ENCODE measurements at places on chromosomes 6 and 20.
A peak's percentile ranks its signal among the peaks of the same experiment; 100 is the strongest.

DNA sequence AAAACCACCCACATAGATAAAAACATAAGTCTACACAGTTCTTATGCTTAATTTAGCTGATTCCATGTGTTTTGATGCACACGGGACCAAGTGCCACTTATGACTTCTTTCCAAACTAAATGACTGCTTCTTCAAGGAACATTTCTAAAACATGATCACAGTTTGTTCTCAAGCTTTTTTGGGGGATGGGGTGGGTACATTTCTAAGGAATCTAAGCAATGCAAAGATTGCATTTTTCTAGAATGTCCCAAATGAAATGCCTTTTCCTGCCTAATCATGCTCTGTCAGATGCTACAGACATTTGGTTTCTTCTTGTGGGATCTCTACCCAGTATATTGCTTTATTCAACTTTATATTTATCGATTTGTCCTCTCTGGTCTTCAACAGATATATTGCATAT is 496.8 kb upstream of the JAG1 start:
- no peak for DNase-seq

DNA sequence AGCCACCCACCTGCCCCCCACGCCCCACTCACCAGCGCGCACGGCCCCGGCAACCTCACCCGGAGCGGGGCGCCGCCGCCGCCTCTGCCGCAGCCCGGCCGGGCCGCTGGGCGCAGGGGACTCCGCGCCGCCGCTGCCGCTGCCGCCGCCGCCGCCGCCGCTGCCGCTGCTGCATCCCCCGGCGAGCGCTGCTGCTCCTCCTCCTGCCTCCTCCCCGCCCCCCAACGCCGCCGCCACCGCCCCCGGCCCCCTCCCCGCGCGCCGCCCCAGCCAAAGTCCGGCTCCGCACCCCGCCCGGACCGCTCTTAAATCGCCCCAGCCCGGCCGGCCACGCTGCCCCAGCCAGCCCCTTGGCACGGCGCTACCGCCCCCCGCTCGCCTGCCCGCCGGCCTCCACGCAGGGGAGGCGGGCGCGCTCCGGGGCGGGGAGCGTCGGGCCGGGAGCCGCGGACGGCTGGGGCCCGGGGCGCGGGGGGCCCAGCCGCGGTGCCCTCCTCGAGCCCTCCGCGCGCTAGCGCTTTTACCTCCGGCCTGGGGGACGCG is at the start of gene SULF2:
Gene SULF2, minus strand, starts transcription at position 171 of the 543 bp plus-strand sequence. CDS start 28,118 bp downstream, outside the sequence.
- DNase-seq = no peak

GRCh38 chr6:16683641-16684194 is 77.5 kb downstream of the ATXN1 start:
- DNase-seq = no peak

- no peak for DNase-seq
Measured at GRCh38 chr6:27608916-27609883, 136.3 kb upstream of the ZNF184 start.

DNA sequence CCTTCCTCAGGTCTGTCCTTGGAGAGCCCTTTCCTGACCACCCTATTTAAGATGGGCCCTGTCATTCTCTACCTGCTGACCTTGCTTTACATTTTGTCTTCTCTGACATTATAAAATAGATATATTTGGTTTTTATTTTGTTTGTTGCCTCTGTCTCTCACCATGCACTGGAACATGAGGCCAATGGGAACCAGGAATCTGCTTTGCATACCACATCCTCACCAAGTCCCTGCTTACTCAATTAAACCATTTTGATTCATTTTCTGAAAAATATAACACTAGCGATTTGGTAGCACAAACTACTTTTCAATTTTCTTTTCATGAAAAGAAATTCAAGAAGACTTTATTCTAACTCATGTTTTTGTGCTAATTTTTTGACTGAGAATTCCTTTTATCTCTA is 32.8 kb upstream of the POPDC3 start:
- no peak for DNase-seq

- no peak for DNase-seq
Measured at GRCh38 chr6:113696960-113697359, 160.2 kb upstream of the MARCKS start.

DNA sequence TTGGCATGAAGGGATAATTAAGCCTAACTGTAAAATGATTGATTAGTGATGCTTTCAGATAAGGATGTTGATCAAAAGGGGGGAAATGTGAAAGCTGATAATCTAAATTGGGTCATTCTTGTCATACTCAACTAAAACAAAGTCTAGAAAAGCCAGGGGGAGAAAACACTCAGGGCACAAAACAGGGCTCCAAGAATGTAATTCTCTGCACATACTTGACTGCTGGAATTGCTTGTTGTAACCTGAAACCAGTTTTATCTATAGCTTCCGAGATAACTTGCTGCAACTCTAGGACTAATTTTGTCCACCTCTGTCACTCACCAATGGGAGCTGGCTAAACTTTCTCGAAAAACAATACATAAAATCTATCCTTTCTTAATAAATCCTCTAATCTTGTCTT is 310.3 kb downstream of the CLVS2 start:
- DNase-seq = no peak

DNA sequence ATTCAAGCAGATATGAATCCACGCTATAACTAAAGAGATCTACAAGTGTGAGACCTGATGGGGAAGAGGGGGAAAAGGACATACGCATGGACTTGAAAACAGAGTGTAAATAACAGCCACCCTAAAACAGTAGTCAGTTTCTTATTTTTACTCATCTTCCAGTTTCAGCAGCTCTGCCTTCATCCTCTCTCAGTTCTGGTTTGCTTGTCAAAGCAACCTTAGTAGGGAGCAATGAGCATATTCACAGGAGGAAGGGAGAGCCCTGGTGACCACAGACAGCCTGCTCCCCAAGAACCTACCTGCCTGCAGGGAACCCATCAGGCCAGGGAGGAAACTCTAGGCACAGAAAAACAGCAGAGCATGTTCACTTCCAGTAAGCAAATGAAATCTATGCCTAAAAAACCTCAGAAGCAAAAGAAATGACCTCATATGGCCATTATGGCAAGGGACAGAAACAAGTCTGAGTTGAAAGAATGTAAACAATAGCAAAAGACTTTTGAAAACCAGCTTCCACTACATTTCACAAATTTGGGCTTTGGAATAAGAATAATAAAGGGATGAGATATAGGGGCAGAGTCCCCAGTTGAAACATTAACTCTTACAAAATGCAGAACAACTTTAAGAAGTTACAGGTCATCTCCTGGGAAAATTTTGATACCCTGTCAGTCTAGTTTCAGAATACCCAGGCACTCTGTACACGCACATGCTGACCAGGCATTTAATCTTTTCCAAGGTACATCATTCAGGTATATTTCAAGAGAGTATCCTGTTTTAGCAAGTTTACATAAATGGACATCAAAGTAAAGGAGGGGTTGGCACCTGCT is 120.8 kb upstream of the BCLAF1 start:
- DNase-seq = no peak

GRCh38 chr6:70107852-70108629 is 194.8 kb downstream of the COL9A1 start:
- DNase-seq = peak; percentile 53

GRCh38 chr6:109050012-109050411 is 44.6 kb downstream of the SESN1 start:
- DNase-seq = peak; percentile 85

GRCh38 chr6:107152638-107153430 is 37.5 kb upstream of the BEND3 start:
- DNase-seq = no peak

- DNase-seq = no peak
Measured at GRCh38 chr20:31676609-31676989, 38.9 kb downstream of the COX4I2 start.

GRCh38 chr6:38088829-38089228 is 269.3 kb downstream of the ZFAND3 start:
- peak; percentile 61 for DNase-seq

DNA sequence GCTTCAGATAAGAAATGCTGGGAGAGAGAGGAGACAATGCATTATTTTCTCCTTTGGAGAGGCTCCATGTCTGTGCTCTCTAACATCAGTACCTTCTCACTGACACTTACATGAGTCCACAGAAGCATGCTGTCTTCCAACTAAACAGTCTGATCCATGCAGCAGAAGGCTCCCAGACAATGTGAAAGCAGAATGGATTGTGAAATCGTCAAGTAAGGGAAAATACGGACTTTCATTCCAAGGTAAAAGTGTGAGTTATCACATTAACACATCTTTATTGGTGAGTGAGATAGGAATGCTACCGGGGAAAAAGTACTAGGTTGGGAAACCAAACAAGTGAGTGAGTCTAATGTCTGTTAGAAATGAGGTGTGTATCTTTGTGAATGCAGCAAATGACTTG is 167.6 kb upstream of the KCNK16 start:
- DNase-seq = no peak
